ENCODE measurements at places on chromosomes 2 and 18.

GRCh38 chr18:79248495-79249060, 147.2 kb upstream of the NFATC1 start:
- DNase-seq = no peak

DNA sequence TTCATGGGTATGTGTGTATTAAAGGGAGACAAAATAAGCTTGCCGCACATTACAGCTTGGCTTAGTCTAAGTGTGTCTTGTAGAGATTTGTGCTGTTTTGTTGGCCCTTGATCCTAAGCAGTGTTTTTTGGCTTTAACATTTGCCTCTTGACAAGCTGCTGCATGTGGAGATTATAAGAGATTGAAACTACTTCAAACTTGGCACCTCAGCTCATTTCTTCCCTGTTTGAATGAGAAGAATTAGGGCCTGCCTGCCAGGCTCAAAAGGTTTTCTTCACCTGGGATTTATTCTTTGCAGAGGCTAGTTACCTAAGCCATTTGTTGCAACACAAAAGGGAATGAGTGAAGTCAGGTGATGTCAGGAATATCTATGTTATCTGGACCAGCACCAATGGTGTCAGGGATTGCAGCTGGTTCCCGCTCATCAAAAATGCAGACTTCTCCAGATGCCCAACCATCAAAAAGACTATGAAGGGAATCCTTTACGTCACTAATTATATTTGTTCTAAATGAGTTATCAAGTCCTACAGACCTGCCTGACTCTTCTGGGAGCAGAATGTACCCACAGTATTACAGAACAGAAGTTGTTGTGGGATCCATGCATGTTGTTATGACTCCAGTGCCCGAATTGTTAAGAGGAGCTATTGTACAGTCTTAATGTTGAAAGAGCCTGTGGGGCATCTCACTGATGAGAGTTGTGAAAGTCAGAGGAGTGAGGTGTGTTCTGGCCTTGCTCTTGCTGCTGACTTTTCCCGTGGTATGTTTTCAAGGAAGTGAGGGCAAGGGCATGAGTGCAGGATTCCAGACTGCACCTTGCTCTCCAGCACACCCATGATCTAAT, 31.0 kb downstream of the ABCA12 start:
- DNase-seq = no peak

- no peak for DNase-seq
These were observed 502.2 kb upstream of the SOX11 start for GRCh38 chr2:5190023-5190422.

DNA sequence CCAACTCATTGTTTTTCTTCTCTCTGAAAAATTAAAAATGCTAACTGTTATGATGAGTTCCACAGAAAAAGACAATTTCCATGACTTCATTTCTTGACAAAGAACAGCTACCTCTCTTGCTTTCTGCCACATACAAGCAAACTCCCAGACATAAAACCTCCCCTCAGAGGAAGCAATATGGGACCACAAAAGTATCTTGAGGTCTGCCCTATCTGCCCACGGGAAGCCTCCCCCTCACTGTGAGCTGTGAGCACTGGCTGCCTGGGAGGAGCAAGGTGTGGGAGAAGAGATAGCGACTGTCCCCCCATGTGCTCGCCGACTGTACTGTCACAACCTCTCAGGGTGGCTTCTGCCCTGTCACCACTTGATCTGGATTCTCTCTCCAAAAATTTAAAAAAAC, 69.7 kb upstream of the NRP2 start:
- DNase-seq = no peak

DNA sequence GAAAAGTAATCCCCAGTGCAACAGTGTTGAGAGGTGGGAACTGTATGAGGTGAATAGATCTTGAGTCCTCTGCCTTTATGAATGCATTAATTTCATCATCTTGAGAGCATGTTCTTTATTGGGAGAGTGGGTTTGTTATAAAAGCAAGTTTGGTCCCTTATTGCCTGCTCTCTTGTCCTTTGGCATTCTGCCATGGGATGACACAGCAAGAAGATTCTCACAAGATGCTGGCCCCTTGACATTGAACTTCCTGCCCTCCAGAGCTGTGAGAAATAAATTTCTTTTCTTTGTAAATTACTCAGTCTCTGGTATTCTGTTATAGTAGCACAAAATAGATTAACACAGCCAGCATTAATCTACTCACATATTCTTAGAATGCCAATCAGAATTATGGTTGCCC, 108.6 kb downstream of the EHBP1 start:
- no peak for DNase-seq
